ENCODE measurements at places on chromosomes 13 and 19.

GRCh38 chr19:43735957-43736356 is 18.8 kb downstream of the SMG9 start:
- no peak for DNase-seq

GRCh38 chr13:35914662-35915061 is 216.5 kb downstream of the DCLK1 start:
- DNase-seq: no peak

- no peak for DNase-seq
Observed at GRCh38 chr13:25001476-25002206, 94.3 kb upstream of the PABPC3 start.

- no peak for DNase-seq
Observed at GRCh38 chr19:51566489-51567100, 4.5 kb upstream of the ZNF175 start.

DNA sequence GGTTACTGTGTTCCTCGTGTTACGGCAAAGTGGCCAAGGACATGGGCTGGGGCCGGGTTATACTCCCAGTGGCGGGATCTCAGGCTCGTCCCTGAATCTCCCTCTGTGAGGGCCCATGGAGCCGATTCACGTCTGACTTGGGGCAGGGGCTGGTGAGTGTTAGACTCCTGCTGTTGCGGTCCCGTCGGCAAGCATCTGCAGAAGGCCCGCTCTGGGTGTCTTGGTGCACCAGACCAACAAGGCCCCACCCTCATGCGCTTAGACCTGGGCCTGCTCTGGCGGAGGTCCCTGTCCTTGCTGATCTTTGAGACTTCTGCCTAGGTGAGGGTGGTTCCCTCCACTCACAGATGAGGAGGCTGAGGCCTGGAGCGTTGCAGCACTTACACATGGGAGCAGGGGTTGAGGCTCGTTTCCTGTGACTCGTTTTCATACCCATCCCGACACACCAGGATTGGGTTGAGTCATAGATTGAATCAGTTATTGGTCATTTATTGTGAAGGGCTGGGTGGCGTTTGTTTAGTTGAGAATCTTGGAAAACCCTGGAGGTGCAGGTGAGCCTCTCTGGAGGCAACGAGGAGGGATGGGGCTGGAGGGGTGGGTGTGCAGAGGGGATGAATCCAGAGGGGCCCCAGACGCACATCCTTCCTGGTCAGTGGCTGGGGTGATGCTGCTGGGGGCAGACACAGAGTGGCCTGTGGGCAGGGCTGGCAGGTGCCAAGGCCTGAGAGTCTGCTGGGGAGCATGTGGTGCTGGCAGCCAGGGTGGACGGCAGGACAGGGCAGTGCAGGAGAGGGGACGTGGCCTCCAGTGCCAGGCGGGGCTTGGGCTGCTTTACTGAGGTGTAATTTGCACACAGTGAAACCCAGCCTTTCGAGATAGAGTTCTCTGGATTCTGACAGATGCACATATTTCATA is 4.6 kb downstream of the EPN1 start:
- DNase-seq: no peak

- no peak for DNase-seq
Observed at GRCh38 chr19:45645068-45645630, 6.0 kb upstream of the EML2 start.

DNA sequence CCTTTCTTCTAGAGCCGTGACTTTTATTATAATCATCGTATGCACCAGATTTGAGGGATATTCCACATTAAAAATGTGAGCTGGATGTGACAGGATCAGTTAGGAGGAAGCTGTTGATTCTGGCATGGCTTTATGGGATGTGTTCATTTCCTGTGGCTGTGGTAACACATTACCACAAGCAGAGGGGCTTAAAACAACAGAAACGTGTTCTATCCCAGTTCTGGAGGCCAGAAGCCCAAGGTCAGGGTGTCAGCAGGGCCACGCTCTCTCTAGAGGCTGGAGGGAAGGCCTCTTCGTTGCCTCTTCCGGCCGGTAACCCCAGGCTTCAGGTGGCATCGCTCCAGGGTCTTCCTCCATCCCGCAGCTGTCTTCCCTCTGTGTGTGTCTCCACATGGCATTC is 14.5 kb downstream of the MED25 start:
- DNase-seq: no peak

DNA sequence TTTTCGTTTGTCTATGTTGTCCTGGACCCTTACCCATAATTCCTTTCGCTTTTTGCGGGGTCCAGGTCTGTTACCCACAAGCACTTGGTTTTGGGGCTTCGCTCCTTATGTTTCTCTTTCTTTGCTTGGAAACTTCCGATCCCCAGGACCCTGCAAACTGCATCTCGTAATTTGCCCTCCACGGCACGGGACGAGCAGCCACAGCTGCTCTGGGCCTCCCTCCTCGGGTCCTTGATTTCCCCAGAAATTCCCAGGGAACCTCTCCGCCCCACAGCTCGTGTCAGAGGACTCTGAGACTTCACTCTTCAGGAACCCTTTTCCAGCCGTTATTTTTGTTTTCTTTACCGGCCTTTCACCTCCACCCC is 599 bp downstream of the SNRNP70 start:
- no peak for DNase-seq

DNA sequence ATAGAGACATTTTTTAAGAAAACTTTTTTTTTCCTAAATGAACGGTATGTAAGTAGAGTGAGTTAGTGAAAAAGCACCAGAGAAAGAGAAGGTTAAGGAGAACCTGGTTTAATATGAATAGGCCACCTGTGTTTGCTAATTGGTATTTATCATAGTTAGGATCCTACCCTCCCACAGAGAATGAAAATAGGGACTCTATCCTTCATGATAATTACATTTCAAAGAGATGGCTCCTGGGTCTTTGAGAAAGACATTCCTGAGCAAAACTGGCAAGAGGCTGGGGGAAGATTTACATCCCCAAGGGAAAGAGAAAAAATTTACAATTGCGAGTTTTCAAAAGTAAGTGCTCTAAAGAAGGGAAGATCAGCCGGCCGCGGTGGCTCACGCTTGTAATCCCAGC is 1284.5 kb downstream of the SLITRK1 start:
- no peak for DNase-seq

- no peak for DNase-seq
Observed at GRCh38 chr19:38333245-38333644, 2.4 kb upstream of the CATSPERG start.

DNA sequence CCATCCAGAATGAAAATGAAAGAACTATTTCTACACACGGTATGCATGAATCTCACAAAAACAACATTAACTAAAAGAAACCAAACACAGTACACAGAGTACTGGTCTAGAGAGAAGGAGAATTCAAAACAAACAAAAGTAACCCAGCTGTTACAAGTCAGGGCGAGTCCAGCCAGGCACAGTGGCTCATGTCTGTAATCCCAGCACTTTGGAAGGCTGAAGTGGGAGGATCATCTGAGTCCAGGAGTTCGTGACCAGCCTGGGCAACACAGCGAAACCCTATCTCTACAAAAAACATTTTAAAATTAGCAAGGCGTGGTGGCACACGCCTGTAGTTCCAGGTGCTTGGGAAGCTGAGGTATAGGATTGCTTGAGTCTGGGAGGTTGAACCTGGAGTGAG is 1.7 kb upstream of the PSMC4 start:
- no peak for DNase-seq

- peak; percentile 42 for DNase-seq
Observed at GRCh38 chr19:18167975-18168645, 5.5 kb upstream of the IFI30 start.

DNA sequence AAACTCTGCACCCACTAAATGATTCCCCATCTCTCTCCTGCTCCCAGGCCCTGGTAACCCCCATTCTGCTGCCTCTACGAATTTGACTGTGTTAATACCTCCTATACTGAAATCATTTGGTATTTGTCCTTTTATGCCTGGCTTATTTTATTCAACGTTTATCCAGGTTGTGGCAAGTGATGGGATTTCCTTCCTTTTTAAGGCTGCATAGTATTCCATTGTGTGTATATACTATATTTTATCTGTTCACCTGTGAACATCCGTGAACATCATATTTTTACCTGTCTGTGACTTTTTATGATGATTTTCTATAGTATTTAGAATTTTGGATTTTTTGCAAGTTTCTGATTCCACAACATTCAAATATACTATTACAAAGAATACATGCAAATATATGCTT is 13.9 kb upstream of the CEBPG start:
- DNase-seq: no peak

DNA sequence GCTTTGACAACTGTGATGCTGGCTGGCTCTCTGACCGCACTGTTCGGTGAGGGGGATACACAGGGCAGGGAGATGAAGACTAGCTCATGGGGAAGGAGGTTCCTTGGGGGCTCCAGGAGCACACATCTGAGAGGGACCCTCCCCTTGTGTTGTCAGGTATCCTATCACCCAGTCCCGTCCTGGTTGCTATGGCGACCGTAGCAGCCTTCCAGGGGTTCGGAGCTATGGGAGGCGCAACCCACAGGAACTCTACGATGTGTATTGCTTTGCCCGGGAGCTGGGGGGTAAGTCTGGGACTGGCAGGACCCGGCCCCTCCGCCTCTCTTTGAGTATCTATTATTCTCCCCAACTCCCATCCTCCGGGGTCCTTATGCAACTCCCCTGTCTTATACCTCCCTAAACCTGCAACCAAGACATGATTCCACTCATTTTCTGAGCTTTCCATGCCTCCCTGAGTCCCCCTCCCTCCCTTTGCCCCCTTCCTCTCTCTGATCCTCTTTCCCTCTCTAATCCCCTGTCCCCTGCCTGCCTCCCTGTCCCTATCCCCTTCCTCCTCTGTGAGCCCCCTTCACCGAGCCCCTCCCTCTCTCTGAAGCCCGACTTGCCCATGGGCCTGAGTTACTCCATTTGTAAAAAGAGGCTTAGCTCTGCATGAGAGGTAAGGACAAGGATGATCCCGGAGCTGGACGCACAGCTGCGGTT is 12.5 kb downstream of the NCAN start:
- DNase-seq: no peak

DNA sequence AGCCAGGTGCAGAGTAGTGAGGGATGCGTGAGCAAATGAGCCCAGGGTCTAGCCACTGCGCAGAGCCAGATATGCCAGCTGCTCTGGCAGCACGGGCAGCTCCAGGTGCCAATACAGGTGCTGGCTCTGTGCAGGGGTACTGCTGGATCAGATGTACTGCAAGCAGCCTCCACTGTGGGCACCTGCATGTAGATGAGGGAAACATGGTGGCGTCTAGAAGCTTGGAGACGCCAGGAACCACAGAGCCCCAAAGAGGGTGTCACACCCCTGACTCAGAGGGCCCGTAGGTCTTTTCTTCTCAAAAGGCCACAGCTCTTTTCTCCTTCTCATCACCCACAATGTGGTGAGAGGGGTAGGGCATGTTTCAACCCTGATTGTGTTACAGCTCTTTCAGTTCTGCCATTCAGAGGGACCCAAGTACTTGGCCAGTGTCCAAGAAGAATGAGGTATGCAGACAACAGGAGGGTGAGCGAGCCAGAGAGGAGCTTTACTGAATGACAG is 244.4 kb upstream of the SLITRK1 start:
- DNase-seq: no peak

DNA sequence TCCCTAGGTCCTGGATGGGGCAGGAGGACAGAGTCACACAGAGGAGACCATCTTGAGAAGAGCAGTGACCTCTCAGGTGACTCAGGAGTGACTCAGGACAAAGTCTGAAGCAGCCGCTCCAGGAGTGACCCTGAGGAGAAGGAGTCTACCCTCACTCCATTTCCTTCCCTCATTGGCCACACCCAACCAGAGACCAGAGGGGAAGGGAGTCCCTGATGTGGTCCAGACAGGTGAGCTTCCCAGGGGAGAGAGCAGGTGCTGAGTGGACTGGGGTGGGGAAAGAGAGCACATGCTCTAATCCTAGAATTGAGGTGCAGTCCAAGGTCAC is 75.5 kb upstream of the MEDAG start:
- no peak for DNase-seq

All from central memory CD4-positive, alpha-beta T cell (primary cell).